DMS79 (cell line): ENCODE measurements at places on chromosomes 4 and X.

GRCh38 chrX:123990602-123991001 is 29.1 kb downstream of the STAG2 start:
- DNase-seq = no peak

GRCh38 chr4:20698382-20698781 is 1.9 kb upstream of the PACRGL start:
- DNase-seq = no peak

DNA sequence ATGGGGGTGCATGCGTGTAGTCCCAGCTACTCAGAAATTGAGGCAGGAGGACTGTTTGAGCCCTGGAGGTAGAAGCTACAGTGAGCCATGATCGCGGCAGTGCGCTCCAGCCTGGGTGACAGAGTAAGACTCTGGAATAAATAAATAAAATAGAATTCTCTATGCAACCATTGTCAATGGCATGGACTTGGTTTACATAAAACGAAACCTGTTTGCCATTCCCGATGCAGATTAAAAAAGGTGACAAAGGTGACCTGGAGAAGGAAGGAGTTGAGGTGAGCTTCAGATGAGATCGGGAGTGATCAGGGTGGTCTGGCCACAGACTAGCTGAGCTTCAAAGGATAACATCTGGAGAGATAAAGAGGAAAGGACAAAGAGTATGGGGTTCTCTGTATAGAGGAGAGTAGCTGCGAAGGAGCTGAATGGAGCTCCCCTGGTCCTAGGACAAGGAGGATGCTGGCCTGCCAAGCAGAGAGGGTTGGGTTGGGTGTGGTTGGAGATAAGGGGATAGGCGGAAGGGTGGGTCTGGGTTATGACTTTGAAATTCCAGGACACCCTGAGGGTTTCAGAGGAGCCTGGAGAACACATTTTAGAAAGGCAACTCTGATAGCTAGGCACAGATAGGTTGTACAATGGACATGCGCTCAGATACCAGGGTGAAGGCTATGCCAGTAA is 98.6 kb downstream of the RBM47 start:
- DNase-seq = no peak

DNA sequence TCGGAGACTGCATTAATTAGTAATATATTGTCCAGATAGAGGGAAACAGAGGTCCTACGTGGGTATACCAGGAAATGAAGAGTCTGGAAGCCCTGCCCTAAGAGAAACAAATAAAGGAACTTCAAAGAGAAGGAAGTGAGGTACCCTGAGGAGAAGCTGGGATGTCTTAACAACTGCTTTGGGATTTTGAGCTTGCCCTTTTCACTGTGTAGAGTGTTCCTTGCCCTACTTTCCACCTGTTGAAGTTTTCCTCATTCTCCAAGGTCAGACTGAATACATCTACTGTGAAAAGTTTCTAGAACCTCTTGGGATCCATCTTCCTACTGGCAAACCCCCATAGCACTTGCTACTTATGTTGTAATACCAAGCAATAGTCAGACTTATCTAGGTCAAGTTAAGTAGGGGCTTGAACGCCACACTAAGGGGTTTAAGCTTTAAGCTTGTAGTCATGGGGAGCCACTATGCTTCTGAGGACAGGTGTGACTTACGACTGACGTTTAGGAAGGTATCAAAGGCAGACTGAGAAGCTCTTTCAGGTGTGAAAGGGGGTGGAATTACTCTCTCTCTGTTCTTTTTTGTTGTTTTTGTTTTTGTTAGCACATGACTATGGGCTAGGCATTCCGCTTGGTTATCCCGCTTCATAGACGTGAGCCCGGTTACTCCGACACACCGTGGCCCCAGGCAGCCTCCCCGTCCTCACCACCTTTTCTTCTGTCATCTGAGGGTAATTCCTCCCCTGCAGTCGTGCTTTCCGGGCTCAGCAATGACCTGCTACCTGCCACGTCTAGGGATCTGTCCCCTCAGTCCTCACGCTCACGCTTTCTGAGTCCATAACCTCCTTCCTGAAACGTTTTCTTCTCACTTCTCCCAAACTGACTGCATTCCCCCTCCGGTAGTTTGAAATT is 959 bp upstream of the REST start:
- DNase-seq = no peak

GRCh38 chrX:5726224-5726623 is 502.4 kb downstream of the NLGN4X start:
- DNase-seq = no peak

- DNase-seq = no peak
Measured at GRCh38 chrX:124435616-124436015, 89.3 kb downstream of the SH2D1A start.

DNA sequence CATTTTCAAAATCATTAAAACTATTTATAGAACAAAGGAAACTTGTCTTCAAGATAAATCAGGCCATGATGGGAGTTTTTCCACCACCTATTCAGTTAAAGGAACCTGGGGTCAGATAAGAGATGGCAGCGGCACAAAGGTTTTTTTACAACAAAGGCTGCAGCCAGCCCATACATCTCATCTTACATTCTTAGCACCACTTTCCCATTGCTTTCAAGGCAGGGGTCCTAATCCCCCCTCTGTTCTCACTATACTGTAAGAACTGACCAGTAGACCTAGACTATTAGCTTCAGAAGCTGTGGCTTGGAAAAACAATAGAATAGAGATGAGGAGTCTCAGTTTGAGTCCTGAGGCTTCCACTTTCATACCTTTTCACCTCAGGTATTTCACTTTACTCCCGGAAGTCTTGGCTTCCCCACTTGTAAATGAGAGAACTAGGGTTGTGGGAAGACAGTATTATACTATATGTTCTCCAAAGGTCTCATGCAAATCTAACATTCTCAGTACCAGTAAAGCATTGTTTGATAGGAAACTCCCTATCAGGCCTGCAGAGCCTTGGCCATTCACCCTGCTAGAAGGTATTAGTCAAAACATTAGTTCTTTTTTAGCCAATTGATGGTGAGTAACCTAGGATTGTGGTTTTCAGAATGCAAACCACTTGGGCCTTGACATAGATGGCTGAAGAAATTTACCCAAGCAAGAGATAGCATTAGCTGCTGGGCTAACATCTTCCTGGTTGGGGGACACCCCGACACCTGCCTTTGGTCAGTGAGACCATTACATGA is 182.9 kb upstream of the PBDC1 start:
- DNase-seq = no peak

DNA sequence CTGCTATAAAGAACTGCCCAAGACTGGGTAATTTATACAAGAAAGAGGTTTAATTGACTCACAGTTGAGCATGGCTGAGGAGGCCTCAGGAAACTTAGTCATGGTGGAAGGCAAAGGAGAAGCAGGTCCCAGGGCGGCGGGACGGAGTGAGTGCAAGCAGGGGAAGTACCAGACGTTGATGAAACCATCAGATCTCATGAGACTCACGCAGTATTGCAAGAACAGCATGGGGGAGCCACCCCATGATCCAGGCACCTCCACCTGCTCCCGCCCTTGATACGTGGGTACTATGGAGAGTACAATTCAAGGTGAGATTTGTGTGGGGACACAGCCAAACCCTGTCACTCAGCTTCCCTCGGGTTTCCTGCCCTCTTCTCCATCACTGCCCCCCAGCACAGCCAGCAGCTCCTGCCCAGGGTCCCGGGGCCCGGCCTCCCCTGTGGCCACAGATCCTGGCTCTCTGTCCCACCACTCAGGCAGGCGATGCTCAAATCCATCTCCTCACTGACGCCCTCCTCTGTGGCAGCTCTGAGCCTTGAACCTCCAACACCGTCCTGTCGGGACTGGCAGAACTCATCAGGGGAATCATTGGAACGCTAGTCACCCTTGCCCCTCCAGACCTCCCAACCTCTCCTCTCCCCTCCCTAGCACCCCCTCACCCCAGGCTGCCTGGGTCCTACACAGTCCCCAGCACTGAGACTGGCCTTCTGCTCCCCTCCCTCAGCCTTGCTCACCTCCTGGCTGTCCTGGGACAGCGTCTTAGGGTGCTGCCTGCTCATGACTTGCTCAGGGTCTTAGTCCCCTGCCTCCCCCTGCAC is 37.6 kb downstream of the FGFRL1 start:
- DNase-seq = no peak

GRCh38 chrX:40281336-40282005 is 183.7 kb upstream of the BCOR start:
- DNase-seq = no peak

DNA sequence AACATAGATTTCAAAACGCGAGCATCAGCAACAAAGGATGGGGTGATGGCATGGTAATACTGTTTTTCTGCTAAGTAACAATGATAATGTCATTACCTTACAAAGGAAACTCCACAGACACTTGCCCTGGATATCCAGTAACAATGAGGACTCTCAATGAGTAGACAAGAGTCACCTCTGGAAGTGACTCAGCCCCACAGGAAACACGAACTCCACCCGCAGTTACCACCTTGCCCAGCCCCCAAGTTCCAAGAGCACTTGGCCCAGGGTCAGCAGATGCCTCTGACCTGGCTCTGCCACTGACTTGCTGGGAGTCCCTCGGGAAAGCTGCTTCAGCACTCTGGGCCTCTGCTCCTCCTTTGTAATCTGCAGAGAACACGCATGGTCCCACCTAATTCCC is 110.3 kb upstream of the MAP3K15 start:
- no peak for DNase-seq

DNA sequence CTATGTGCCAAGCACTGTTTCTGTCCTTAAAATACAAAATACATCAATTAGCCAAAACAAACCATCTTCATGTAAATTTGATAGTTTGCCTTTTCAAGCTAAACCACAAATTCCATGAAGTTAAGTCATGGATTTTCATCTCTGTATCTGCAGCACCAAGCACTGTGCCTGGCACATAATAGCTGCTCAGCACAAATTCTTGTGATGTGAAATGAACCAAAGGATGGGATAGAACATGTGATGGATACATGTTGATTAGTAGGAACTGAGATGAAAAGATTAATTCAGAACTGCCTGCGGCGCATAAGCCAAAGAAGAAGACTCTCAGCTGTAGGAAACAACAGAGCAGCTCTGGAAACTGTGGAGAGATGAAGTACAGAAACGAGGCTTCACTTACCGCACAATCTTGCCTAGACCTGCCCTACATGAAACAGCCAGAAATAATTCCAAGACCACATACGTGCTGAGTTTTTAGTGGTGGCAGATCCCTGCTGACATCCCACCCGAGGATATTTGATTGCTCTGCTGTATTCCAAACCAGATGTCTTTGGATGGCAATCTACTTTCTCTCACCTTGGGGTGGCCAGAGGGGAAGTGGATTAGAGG is 40.9 kb upstream of the DCLK2 start:
- no peak for DNase-seq

- no peak for DNase-seq
Measured at GRCh38 chr4:7978907-7979651, 39.4 kb upstream of the AFAP1 start.

DNA sequence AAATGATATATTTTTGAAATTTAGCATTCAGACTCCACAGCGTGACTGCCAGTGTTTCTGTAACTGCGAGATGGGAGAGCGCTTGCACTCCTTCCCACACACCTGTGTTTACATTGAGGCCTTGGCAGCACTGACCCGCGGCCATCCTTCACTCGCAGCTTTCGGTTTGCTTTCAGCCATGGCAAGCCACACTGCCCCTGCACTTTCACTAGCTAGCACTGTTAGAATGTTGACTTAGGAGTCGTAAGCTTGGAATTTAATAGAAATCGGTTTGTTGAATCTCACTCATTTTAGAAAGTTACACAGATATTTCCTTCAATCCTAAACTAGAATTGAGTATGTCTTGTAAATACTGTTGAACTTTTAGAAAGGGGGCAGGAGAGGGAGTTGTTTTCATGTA is 136.2 kb downstream of the CFAP299 start:
- peak; percentile 28 for DNase-seq

DNA sequence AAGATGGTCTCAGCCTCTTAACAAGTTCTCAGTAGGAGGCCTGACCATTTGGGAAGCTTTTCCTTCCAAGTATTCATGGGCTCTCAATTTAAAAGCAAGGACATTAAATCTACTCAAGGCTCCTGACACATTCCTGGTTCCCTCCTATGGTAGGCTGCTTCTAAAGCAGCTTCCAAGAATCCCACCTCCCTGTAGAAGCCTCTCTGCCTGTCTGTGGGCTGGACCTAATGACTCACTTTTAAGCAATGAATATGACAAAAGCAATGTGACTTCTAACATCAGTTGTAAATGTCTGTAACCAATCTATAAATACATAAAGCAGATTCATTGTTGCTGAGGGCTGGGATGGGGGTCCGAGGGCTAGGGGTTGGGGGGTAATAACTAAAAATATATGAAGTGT is 99.5 kb upstream of the FAM9B start:
- DNase-seq = no peak

DNA sequence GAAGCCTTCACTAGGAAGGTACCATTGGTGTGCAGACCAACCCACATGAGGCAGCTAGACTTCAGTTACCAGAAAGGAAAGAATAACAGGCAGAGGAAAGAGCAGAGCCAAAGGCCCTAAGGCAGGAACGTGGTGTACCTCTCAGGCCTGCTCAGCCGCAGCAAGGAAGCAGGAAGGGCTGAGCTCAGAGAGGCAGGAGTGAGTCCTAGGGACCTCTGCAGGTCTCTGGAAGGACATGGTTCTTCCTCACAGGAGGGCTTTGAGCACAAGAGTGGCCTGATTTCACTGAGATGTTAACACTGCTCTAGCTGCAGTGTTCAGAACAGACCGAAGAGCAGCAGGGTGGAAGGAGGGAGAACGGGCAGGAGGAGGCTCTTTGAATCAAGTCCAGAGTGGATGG is 124.6 kb downstream of the DCHS2 start:
- no peak for DNase-seq

- DNase-seq = no peak
Measured at GRCh38 chrX:72073633-72074032, 58.1 kb downstream of the RTL5 start.

DNA sequence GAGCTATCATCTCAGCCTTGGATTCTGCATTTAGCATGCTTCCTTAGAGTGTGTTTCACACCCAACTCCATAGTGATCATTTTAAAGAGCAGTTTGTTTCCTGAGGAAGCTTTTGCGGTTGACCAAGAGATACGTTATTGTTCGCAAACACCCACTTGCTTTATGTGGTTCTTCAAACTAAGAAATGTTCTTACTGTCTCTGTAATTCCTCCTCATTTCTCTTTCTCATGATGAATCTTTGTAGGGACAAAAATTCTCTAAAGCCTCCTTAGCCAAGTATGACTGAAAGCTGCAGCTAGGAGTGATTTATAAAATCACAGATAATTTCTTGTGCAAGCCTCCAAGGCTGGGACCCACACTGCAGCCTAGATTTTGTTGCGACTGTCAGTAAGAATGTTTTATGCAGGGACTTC is 10.0 kb downstream of the TNIP3 start:
- no peak for DNase-seq

DNA sequence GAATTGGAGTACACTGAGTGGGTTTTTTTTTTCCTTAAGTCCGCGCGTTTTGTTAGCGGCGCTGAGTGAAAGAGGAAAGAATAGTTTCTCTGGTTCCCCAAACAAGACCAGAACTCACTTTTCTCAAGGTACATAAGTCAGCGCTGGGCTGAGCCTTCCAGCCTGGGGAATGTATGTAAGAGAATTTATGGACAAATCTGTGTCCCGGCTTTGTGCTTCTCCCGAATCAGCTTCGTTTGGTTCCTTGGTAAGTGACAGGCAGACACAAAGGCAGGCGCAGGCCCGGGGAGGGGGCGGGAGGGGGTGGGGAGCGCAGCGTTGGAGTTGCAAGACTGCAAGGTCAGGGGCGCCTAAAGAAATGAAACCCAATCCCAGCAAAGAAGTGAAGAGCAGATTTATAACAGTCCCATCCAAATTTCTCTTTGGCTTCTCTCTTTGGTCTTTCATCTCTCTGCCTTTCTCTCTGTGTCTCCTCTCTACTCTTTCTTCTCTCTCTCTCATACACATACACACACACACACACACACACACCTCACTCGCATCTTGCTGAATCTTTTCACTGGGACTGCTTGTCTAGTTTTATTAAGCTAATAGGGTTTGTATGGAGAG is 981 bp downstream of the TET2 start:
- no peak for DNase-seq

GRCh38 chrX:64580605-64581004 is 185.4 kb upstream of the MTMR8 start:
- DNase-seq = no peak
